ENCODE measurements at places on chromosomes 7 and 10.

DNA sequence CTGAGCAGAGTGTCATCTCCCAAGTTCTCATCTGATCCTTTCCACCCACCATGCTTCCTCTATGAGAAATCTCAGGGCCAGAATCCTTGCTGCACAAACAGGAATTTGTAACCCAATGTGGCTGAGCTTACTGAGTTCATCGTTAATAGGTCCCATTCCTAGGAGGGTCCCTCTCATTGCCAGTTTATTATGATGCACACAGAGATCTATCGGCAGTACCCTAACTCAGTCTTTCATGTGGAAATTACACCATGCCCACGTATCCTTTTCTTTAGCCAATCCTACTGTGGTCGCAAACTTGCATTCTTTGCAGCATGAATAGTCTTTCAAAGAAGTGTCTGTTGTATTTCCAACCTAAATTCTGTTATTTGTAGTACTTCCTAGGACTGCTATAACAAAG lies 12.1 kb downstream of the TMEM236 start:
- DNase-seq = no peak

DNA sequence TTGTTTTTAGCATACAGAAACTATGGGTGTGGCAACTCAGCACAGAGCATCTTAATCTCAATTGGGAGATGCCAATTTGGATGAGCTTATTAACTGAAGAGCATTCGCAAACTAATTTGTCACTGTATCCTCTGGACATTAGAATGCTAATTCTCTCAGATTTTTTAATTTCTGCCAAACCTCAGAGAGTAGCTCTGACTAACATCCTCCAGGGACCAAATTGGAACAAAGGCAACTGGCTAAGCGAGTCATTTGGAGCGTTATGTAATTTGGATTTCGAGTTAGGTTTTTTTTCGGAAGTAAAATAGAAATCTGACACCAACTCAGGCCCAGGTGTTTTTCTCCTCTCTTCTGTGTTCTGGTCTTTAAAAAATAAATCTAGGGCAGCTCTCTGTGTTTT lies 201.9 kb downstream of the BMPER start:
- DNase-seq = no peak

- DNase-seq = no peak
These were observed 131.3 kb downstream of the ADK start for GRCh38 chr10:74282151-74282847.

DNA sequence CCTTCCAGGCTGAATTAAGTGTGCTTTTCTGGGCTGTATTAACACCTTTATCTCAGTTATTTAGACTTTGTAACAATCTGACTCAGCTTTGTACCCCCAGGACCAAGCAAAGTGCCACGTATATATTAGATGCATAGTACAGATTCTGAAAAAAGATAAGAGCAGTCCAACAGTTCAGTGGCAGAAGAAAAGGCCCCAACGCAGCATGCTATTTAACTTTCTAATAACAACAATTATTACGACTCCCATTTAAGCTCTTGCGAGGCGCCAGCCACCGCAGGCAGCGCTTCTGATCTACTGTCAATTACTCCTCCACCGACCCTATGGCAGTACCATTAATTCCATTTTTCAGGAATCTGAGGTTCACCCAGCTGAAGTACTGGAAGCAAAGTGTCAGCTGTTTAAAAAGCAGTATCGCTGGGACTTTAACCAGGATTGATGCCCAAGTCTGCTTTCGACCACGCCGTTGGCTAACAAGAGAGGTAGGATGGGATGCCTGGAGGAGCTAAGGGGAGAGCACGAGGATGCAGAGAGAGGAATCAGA lies 638 bp downstream of the LIPA start:
- DNase-seq = no peak

GRCh38 chr7:21939136-21939857 lies 6.4 kb downstream of the CDCA7L start:
- no peak for DNase-seq

DNA sequence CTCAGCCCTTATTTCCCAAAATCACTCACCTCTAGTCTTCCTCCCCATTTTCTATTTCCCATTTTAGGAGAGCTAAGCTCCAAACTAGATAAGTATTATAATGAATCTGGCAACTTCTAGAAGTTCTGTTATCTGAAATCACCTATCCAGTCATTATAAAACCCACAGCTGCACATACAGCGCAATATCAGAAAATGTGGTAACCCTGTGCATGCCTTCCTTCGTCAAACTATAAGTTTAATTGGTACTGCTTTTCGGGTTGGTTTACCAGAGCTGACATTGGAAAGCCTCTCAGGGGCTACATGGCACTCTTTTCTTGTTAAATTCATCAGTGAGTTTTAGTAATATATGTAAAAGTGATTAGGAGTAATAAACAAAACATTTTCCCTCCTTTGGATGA lies 1.6 kb downstream of the LAMB4 start:
- no peak for DNase-seq

DNA sequence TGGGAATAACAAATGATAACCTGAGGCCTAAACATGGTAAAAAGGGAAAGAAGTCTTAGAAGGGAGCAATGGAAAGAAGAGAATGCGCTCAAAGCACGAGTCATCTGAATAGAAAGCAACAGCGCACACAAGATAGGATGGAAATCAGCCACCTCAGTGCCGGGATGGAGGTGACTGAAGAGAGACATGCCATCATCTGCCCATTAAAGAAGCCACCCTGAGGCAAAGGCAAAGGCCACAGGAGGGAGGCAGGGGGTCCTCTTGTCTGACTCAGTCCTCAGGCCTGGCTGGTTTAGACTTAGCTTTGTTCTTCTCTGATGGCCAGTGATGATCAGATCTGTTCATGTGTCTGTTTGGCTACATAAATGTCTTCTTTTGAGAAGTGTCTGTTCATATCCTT lies 180.6 kb downstream of the CHCHD3 start:
- no peak for DNase-seq

GRCh38 chr10:4303045-4303444 lies 518.0 kb upstream of the KLF6 start:
- no peak for DNase-seq

DNA sequence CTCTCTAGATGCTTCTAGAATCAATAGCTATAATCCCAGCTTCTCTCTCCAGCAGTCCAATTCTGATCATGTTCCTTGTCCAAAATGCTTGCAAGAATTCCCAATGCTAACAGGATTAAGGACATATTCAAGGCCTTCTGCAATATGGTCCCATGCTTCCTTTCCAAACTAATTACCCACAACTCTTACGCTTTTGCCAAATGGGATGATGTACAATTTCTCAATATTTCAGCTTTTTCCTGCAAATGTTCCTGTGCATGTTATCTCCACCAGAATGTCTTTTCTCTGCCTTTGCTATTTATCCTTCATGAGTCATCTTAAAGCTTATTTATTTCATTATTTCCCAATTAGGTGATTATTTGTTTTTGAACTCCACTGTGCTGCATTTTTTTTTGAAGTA lies 556.4 kb downstream of the SORCS1 start:
- no peak for DNase-seq

- no peak for DNase-seq
These were observed 64.7 kb upstream of the TNRC18 start for GRCh38 chr7:5488286-5488878.

DNA sequence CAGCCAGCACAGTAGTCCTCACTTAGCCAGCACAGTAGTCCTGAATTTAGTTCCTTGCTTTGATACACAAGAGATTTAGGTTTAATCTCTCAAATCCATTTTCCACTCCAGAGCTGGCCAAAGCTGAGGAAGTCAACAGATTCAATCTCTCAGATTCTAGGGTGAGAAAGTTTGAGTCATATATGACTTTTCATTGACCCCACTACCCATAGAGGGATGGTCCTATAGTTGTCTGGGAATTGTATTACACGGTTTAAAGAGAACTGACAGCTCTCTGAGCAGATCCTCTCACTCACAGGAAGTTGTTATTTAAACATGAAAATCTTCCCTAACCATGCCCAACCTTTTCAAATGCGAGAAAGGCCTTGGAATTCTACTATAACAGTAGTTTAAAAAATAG lies 641.8 kb upstream of the SEMA3D start:
- no peak for DNase-seq

DNA sequence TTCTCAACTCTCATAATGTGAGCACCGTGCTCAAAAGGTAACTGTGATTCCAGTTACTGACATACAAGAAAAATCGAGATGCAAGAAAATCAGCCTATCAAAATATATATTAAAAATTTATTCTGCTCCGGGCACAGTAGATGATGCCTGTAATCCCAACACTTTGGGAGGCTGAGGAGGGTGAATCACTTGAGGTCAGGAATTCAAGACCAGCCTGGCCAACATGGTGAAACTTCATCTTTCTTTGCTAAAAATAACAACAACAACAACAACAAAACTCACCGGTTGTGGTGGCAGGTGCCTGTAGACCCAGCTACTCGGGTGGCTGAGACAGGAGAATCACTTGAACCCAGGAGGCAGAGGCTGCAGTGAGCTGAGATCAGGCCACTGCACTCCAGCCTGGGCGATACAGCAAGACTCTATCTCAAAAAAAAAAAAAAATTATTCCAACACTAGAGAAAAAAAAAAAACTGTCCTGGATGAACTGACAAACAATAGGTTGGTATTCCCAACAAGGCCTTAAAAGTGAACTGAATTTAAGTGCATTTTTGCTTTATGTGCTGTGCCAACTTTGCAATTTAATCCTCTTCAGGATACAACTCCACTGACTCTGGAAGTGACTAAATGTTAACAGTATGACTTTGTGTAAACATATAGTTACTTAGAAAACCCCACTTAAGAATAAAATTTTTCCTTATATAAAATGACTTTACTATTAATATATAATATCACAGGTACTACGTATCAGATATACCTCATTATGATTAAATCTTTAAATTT lies 51.1 kb downstream of the JMJD1C start:
- DNase-seq = no peak

DNA sequence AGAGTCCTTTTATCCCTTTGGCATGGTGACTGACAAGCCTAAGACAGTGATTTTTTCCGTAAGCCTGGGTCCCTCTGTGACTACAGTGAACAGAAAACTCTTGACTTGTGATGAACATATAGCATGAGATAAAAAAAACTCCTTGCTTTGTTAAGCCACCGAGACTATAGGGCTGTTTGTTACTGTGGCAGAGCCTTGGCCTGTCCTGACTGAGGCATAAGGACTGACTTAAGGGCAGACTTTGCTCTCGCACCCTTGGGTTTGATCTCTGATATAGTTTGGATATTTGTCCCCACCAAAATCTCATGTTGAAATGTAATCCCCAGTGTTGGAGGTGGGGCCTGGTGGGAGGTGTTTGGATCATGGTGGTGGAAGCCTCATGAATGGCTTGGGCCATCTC lies 316.4 kb upstream of the C7orf33 start:
- no peak for DNase-seq

GRCh38 chr7:101911800-101912715 lies 94.6 kb downstream of the CUX1 start:
- DNase-seq = no peak

GRCh38 chr7:138316421-138317043 lies 143.5 kb upstream of the TRIM24 start:
- DNase-seq = no peak

GRCh38 chr10:114766470-114766869 lies 55.1 kb upstream of the FHIP2A start:
- no peak for DNase-seq

GRCh38 chr10:50231515-50232260 lies 19.6 kb downstream of the ASAH2 start:
- DNase-seq = no peak

DNA sequence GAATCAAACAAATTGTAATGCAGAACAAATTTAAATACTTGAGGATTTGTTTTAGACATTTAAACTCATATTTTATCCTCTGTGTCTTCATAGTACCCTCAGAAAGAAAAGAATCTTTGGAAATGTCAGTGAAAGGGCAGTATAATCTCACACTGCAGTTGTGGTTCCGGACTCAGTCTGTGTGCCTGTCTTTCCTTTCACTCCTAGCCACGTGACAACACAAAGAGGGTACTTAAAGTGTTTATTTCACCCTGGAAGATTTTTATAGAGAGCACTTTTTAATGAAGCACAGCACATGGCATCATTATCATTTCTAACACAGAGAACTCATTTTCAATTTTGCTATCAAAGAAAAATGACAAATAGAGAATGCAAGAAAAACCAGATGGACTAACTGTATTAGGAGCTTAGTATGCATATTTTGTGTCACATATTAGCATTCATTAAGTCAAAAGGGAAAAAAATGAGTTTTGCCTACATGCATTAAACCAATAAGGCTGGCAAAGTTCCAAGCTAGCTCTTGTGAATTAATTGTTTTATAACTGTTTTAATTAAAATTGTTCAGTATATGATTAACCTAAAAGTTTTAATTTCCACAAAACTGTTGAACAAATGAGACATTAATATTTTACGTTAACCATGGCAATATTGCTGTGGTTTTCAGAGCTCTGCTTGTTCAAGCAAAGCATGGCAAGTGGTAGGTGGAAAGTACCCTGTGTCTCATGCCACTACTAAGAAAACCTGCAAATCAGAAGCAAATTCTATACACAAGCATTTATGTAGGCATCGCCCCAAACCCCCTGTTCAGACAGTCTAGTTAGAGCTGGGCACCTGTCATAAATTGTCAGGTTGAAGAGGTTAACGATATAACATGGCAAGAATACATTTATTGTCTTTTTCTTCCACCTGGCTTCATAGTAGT lies 65.9 kb downstream of the AUTS2 start:
- no peak for DNase-seq

GRCh38 chr7:134414109-134414508 lies 44.8 kb downstream of the AKR1B1 start:
- DNase-seq = no peak

- no peak for DNase-seq
These were observed 16.8 kb downstream of the VWC2 start for GRCh38 chr7:49790209-49790608.

DNA sequence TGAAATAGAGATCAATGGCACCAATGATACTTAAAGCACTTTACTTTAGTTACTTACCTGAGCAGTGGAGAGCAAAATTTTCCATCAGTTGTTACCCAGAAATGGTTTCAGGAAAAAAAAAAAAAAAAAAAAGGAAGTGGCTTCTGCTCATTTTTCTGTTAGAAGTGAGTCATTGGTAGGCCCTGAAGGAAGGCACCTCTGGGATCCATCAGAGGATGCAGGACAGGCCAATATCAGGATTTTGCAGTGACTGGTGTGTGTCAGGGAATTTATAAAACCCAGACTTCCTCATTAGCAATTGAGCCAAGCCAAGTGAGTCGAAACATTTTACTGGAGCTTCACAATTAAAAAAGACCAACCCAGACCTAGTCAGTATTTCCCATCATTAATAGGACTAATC lies 2.3 kb upstream of the SMIM30 start:
- no peak for DNase-seq

GRCh38 chr7:41837916-41838315 lies 135.0 kb upstream of the INHBA start:
- no peak for DNase-seq

- no peak for DNase-seq
These were observed 46.6 kb upstream of the GRID1 start for GRCh38 chr10:86413046-86413728.

GRCh38 chr7:157442993-157443831 lies 106.4 kb downstream of the DNAJB6 start:
- DNase-seq = no peak

- DNase-seq = peak; percentile 27
These were observed at the start of gene PRRT4 for GRCh38 chr7:128361411-128362379. PRRT4 (minus strand) TSS chr7:128361690.

GRCh38 chr10:123147635-123148413 lies at the start of gene HMX2:
HMX2 (plus strand) TSS chr10:123148136; CDS start chr10:123148379, 243 bp downstream.
- DNase-seq = no peak

- DNase-seq = no peak
These were observed 12.3 kb downstream of the CAMK2G start for GRCh38 chr10:73862011-73862410.

GRCh38 chr7:81638198-81638597 lies 131.6 kb downstream of the HGF start:
- DNase-seq = no peak
